Right ventricle myocardium superior (tissue), 1 donor: ENCODE measurements at places on chromosomes 6 and 20.
A peak's percentile ranks its signal among the peaks of the same experiment; 100 is the strongest.

DNA sequence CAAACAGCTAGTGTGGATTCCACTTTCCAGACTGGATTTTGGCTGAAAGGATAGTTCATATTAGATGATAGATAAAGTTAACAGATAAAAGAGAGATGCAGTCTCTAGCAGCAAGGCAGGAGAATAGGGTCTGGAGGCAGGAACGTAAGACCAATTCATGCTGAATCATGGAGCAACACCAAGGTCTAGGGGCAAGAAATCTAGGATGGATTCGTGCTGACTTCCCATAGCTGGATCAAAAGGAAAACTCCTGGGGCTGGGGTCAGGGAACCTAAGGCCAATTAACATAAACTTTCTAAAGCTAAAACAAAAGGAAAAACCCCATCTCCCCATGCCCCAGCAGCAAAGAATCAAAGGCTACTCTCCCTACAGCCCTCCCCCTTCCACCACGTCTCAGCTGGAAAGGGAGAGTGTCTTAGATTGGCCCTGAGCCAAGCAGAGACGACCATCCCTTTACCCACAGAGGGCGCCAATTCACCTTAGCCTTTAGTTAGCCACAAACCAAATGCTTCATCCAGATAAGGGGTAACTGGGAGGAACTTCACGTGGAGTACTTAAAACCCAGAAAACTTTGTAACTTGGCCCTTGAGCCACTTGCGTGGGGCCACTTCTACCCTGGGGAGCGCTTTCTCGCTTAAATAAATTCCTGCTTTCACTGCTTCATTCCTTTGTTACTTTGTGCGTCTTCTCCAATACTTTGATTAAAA lies 7.6 kb downstream of the TREM1 start:
- peak; percentile 52 for DNase-seq

- no peak for DNase-seq
Measured at GRCh38 chr6:24529985-24530384, 35.2 kb downstream of the ALDH5A1 start.

DNA sequence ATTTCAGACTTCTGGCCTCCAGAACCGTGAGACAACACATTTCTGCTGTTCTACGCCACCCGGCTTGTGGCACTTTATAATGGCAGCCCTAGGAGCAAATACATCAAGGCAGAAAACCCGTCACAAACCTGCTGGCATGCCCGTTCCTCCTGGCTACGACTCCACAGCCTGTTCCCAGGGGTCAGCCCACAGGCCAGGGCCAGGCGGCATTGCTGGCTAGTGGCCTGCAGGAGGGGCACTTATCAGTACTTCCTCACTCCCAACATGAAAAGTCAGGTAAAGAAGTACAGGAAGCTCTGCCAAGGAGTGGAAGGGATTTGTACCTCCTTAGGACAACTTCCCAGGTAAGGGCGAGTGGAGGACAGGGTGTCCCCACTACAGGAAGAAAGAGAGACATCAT lies 223.1 kb upstream of the AGPAT4 start:
- DNase-seq, result no peak

- no peak for DNase-seq
Measured at GRCh38 chr20:17059465-17059864, 167.4 kb upstream of the PCSK2 start.
